ENCODE measurements at places on chromosomes 6 and 20.

DNA sequence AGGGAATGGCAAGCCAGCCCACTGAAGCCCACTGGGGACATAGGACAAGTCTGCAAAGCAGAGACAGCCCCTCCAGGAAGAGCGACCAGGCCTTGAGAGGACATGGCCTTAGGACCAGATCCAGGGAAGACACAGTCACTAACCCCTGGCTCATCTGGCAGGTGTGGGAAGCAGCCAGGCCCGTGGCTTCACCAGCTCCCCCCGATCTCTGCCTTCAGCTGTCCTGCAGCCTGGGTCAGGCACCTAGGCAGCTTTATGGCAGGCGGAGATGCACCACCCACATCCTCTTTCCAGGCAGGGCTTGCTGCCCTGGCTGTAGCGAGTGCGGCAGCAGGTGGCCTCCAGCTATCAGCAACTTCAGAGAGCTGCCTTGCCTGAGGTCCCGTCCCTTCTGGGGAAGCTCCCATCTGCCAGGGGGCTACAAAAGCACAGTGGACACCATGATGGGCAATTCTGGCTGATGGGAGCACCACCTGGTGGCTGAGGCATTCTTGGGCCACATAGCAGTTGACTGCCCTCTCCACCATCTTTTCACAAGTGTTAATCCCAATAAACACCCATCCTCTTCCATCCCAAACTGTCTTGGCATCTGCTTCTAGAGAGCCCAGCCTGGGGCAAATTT is 85.8 kb downstream of the DZANK1 start:
- no peak for DNase-seq

DNA sequence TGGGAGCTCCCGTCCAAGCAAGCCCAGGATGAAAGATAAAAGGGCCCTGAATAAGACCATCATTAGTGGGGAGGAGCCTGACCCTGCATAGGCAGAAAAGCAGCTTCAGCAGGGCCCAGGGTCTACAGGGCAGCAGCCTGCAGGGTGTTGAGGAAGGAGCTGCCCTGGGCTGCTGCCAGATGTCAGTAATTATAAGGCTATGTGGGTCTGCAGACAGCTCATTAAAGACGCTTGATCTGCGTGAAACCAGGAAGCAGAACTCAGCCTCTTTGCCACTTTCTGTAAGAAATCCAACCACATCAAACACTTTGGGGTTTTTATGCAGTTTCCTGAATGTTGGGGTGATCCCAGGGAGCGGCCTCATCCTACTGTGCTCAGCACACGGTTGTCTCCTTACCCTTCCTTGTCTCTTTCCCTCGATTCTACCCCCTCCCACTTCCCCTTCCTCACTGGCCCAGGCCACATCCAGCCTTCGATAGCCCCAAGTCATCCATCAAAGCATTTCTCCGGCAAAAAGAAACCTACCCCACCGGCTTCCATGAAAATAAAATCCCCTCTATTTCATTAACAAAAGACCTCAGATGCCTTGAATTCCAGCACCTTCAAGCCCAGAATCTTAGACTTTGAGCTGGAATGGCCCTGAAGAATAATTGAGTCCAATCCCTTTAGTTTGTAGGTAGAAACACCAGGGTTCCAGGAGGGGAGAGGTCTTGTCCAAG is 1.0 kb upstream of the TGM6 start:
- no peak for DNase-seq

DNA sequence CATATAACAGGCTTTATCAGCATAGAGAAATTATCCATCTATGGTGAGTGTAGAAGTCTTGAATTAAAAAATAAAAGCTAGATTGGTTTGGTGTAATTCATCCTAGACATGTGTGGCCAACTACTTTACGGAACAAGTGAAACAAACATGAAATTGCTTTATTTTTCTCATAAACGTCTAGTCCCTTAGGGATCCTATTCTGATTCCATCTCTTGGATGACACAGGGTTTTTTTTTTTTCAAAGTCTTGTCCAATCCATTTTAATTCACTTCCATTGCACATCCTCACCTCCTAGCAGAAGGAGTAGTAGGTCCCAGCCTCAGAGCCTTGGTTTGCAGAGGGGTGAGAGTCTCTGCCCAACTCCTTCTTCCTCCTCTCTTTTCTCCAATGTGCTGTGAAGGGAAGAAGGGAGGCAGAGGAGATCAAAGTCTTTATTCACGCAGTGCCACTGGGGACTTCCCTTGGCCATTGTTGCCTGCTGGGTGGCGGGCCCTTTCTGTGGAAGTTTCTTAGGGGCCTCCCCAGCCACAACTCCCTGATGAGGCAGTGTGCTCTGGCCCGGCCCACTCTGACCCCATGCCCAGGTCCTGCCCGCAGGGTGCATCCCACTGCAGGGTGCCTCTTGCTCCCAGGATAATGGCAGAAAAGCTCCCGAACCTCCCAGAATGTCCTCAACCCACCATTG is 104.4 kb upstream of the SNX9 start:
- no peak for DNase-seq

DNA sequence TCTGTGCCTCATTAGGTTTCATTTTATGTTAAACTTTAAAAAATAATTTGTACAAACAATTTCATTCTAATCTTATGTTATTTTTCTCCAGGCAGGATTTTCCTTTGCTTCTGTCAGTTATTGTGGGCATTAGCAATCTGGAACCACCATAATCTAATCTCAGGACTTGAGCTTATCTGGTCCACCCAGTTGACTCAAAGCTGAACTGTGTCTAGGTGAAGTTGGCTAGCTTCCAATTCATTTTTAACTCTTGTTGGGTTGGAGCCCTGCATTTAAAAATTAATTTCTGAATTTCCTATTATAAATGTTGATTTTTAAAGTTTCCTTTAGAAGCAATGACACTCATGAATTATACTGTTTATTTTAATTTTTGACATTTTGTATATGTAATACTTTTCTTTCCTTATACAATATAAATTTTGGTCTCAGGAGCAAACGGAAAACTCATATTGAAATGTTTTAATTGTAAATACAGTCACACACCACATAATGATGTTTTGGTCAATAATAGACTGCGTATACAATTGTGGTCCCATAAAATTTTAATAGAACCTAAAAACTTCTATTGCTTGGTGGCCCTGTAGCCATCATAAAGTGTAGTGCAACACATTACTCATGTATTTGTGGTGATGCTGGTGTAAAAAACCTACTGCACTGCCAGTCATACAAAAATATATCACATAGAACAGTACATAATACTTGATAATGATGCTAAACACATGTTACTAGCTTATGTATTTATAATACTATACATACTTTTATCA is 121.3 kb downstream of the CLVS2 start:
- DNase-seq = no peak

DNA sequence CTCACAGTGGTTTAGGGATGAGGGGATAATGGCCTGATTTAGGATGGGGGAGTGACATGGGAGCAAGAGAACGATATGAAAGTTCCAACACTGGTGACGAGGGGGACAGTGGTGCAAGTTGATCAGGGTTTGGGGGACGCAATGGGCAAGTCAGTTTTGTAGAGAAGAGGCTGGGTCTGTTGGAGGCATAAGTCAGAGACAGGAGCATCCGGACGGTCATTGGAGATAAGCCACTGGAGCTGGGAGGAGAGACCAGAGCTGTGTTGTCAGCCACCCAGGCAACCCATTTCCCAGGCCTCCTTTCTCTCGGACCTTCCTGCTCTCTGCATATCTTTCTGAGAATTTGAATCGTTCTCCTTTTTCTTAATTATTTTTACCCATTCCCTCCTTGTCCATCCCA is 9.5 kb downstream of the DNPH1 start:
- DNase-seq = no peak

DNA sequence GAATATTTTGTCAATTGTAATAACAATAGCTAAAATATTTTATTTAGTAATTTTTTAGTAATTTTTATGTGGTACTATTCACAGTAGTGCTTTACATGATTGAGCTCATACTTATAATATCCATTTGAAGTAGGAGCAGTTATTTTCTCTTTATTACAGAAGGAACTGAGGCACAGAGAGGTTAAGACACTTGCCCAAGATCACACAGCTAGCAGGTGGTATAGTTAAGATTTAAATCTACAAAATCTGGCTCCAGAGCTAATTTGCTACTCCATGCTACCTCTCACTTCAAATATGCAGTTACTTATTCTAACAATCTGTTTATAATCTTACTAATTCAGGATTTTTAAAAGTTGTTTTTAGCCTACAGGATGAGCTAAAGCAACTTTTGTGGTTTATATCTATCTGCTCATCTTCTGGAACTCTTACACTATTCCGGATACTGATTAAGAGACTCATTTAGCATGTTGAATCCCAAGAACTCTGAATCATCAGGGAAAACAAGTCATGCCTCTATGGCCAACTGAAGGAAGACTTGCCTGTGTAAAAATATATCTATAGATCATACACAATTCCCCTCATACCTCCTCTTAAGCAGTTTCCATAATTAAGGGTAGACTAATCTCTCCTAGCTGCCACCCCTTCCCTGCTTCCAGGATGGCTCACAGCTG is 324.2 kb downstream of the UBE3D start:
- no peak for DNase-seq

- no peak for DNase-seq
These were observed 1.6 kb downstream of the REM1 start for GRCh38 chr20:31476643-31477215.

- no peak for DNase-seq
These were observed 85.2 kb downstream of the TCP11 start for GRCh38 chr6:35055891-35056290.

GRCh38 chr6:146364816-146365594 is 178.6 kb upstream of the RAB32 start:
- no peak for DNase-seq

- no peak for DNase-seq
These were observed 478.2 kb upstream of the CITED2 start for GRCh38 chr6:139852488-139853140.

All from psoas muscle (tissue), 8 donors.